ENCODE measurements at places on chromosomes 2 and 18. TPM values are rescaled to one million over a fixed set of nuclear protein-coding genes. Genes with fewer than 3 reads are reported as not detected.

The STON1 gene
- total RNA-seq, result 9.5 TPM

The CAPN13 gene
- not detected for total RNA-seq

The GIGYF2 gene
- total RNA-seq, result 39.7 TPM

The XDH gene
- total RNA-seq, result 0.12 TPM

The SGO2 gene
- 2.6 TPM for total RNA-seq

The KATNAL2 gene
- total RNA-seq, result 4.6 TPM

The MBOAT2 gene
- total RNA-seq, result 39.8 TPM

The MYO5B gene
- 0.53 TPM for total RNA-seq

The SERPINB7 gene
- total RNA-seq, result 4.7 TPM

The SULT1C2 gene
- total RNA-seq, result not detected

The ALLC gene
- not detected for total RNA-seq

The RAB11FIP5 gene
- 22.5 TPM for total RNA-seq

The WBP1 gene
- 75.7 TPM for total RNA-seq

The IL1RL2 gene
- total RNA-seq, result 4.3 TPM

The CFAP221 gene
- total RNA-seq, result not detected

The FEV gene
- total RNA-seq, result not detected

The CPS1 gene
- total RNA-seq, result 28.2 TPM

The PKDCC gene
- total RNA-seq, result 147 TPM

The GPR39 gene
- 0.98 TPM for total RNA-seq

The SPRED2 gene
- total RNA-seq, result 4.6 TPM

The C18orf54 gene
- total RNA-seq, result 0.70 TPM

The KLHL29 gene
- 2.5 TPM for total RNA-seq

The SGPP2 gene
- total RNA-seq, result not detected

The INSIG2 gene
- total RNA-seq, result 13.9 TPM

The LPIN2 gene
- total RNA-seq, result 16.4 TPM

The IL37 gene
- total RNA-seq, result not detected

The IGFBP5 gene
- 246 TPM for total RNA-seq

The KLHL30 gene
- total RNA-seq, result 0.59 TPM

The TBR1 gene
- total RNA-seq, result not detected

The TMEM18 gene
- total RNA-seq, result 8.0 TPM
